ENCODE measurements at places on chromosomes 3 and 15.

DNA sequence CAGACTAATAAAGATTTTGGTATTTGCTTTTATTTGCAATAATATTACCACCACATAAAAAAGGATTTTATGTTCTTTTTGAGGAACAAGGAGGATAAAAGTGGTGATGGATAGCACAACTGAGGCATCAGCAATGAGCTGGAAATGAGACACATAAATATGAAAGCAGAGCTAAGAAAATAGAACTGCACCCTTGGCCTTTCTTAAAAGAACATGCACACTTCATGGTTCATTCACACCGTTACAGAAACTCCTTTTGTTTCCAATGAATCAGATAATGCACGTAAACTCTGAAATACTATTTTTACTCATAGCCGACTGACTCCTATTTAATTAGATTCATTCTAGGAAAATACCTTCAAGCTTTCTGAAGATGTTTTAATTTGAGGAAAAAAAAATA, 19.9 kb upstream of the DPH6 start:
- DNase-seq, result no peak

DNA sequence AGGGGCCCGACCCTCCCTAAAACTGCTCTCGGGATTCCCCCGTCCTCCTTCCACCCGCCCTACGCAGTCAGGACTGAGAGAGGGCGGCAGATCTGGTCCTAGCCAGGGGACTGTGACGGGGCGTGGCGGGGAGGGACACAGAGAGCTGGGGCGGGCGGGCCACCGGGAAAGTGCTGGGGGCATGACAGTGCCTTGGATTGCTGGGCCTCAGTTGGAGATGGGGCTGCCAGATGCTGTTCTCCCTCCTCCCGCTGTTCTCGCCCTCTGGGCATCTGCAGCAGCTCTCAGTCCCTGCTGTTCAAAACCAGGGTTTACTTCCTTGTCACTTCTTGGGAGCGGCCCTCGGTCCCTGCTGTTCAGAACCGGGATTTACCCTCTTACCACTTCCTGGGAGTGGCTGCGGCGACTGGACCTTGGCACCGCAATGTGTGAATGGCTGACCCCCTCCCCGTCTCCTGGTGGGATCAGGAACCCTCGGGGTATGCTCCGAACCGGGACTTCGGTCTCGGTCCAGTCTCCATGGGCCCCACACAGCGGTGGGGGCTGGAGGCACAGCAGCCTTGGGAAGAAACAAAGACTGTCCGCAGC, 1.8 kb upstream of the RPP25 start:
- no peak for DNase-seq

GRCh38 chr3:59502806-59503205, 453.0 kb upstream of the CFAP20DC start:
- peak; percentile 52 for DNase-seq

DNA sequence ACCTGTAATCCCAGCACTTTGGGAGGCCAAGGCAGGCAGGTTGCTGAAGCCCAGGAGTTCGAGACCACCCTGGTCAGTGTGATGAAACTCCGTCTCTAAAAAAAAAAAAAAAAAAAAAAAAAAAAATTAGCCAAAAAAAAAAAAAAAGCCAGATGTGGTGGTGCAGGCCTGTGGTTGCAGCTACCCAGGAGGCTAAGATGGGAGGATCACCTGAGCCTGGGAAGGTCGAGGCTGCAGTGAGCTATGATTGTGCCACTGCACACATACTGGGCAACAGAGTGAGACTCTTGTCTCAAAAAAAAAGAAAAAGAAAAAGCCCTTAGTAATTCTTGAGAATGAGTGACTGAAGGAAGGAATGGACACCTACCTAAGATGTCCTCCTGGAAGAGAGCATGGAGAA, 105.1 kb downstream of the VGLL4 start:
- DNase-seq, result no peak

DNA sequence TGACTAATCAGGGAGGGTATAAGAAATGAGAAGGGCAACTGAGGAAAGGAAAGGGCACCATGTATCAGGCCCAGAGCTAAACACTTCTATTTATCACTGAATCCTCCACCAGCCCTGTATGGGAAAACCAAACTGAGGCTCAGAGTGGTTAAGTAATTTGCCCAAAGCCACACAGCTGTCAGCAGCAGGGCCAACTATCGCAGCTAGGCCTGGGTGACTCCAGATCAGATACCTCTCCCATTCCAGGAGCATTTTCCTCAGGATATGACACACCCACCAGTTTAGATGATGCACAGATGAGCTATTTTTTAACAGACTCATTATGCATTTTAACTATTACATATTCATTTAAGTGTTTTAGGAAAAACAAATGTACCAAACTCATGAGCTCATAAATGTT, 14.5 kb downstream of the NUP210 start:
- DNase-seq, result no peak

- DNase-seq, result no peak
These were observed 888.9 kb downstream of the SQOR start for GRCh38 chr15:46523701-46524100.

DNA sequence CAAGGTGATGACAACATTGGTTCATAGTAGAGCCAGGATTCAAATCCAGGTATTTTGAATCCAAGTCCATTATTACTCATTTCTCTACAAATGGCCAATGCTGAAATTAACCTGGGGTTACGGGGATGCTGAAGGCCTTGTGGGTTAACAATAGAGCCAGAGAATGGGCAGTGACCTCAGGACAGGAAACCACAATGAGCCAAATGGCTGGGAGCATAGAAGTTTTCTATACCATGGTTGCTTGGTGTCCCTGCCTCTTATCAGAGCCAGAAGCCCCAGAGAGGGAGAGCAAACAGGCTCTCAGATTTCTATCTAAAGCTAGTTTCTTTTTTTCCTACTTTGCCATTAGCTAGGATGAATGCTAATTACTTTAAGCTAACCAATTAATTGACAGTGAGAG, 82.3 kb downstream of the TNIK start:
- no peak for DNase-seq

DNA sequence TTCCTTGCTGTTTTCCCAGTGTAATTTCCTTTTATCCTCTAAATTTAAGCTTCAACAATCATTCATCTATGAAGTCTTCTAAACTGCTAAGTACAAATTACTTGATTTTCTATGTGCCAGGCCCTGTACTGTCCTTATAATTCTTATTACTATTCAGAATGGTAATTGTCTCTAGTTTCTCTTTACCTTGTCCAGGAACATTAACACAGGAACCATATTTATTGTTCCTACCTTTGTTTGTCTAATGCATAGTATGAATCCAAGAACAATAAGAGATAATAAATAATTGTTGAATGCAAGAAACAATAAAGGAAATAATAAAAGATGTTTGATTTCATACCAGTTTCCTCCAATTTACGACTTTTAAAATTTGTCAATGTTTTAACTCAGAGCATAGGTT, 1083.2 kb downstream of the ROBO2 start:
- no peak for DNase-seq

DNA sequence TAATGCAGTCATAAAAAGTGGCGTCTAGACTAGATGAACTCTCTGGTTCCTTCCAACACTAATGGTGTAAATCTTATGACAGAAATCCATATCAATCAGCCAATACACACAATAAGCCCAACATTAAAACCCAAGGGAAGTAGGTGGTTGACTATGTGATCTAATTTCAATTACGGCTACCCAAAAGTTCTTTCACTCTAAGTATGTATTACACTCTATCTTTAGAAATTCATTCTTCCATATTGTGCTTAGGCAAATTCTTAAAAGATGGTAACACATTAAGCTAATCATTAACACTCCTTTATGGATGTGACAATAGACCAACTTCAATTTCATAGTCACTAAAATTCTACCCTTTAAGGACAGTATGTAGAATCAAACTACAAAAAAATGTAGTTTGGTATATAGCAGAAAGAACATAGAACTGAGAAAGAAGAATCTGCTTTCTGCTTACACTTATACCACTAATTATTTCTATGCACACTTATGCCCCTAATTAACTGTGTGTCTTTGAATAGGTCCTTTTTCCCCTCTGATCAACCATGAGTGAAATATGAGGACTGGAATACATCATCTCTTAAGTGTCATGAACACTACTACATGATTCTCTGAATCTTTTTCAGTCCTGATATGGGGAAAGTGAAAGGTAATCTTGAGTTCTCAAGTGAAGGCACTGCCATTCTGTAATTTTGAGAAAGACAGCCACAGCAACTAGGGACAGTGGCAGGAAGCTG, 557.6 kb downstream of the IGSF11 start:
- DNase-seq, result no peak

DNA sequence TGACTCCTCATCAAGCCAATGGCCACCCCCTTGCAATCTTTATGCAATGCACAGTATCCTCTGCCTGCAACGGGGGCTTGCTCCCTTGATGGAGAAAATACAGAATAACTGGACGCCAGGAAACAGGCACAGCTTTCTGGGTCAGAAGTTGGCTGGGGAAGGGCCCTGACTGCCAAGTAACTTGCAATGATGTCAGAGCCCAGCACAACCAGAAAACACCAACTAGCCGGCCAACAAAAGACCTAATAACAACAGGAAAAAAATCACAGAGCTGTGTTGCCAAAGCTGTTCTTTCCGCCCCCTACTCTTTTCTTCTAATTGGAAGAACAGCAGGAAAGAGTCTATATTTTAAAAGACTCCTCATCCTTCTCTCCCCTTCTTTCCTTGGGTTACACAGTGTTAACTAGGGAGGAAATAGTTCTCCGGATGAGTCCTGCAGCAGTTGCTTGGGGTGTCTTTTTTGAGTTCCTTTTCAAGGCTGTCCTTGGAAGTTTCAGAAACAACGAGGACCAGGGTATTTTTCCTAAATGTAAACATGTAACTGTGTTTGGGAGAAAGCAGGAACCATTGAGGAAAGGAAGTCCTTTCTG, 1.4 kb upstream of the SEMA6D start:
- DNase-seq, result no peak

- DNase-seq, result no peak
These were observed 93.1 kb upstream of the KBTBD8 start for GRCh38 chr3:66904831-66905493.

GRCh38 chr3:121985846-121986245, 36.2 kb downstream of the ILDR1 start:
- DNase-seq, result no peak

DNA sequence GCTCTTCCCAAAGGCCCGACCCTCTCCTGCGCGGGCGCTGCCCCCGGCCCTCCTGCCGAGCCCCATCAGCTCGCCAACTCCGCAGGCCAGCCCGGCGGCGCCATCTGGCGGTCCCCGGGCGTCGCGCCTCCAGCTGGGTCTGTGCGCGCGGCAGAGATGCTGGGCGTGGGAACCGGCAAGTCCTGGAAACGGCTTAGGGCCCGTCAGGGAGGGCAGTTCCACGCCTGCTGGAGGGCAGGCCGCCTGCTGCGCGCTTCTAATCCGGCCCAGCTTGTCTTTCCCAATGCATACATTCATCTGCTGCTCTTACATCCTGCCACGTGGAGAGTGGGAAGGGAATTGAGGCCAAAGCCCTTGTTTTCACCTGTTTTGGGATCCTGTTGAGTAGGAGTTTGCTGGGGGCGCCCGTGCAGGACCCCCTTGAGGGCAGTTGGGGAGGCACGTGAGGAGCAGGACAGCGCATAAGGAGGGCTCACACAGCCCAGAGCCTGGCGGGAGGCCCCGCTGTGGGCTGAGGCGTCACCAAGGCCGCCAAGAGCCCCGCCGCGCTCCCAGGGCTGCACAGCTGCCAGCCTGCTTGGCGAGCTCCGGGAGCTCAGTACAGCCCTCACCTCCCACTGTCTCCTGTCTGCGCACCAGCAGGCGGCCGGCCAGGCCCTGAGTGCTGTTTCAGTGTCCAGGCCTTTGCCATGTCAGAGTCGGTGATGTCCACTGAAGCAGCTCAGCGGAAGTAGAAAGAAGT, 165.6 kb downstream of the NSMCE3 start:
- DNase-seq, result peak; percentile 65

DNA sequence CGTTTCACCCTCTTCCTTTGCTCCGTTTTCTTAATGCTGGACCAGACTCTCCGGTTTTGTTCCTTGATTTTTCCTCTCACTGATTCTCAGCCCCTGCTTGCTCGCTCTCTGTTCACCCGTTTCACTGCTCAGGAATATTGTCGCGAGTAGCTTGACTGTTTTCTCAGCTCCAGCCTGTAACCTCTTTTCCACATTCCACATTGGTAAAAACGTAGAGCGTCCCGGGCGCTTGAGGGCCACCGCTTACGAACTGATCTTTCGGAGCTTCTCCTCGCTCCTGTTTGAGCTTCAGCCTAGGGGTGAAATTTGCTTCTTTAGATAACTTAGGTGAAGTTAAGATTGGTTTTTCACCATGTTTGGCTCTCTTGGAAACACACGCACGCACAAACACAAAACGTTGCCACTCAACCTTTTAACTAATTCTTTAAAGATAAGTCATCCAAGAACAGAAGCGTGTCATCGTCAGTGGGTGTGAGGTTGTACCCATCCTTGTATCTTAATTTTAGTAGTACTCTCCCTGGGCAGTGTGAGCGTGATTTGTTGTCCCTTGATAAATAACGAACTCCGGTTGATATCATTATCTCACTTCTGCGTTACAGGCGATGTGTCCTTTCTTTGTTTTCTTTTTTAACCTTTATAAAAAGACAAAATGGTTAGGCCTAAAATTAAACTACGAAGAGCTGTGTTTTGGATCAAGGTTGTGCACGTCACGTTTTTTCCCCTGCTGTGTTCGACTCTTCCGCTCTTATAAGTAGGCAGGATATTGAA, 1.0 kb downstream of the PAK2 start:
- peak; percentile 48 for DNase-seq

GRCh38 chr3:47434849-47435248, 40.9 kb downstream of the SCAP start:
- no peak for DNase-seq

- DNase-seq, result no peak
These were observed 619.5 kb upstream of the TBL1XR1 start for GRCh38 chr3:177816667-177817208.

DNA sequence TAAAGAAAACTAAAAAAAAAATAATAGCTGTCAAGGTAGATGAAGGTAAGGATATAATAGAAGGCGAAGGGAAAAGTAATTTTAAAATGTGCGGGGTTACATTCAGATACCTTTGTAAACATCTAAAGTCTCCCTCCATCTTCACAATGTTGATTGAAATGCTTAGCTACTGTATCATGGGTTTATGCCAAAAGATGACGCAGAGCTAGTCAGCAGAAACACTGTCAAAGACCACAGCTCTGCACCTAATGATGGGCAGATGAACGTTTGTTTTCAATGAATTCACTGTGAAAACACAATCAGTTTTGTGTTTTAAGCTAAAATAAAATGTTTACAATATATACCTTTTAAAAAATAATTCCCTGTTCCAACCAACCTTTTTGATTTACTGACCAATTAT, 61.2 kb downstream of the RFTN1 start:
- DNase-seq, result no peak

DNA sequence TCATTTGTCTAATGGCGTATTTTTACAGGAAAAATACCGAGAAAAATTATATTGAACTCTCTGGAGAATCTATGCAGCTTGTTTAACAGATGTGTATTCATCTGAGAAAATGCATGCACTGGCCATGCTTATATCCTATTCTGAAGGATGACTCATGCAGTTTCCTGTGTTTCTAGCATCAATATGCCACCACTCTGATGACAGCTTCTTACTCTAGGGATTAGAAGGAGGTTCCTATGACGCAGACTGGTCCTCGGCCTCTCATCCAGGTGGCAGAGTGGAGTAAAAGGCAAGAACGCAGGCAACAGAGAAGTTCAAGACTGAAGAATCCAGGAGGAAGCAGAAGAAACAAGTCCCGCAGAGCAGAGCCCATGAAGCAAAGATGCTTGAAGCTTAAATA, 910.0 kb upstream of the ROBO1 start:
- no peak for DNase-seq

Measured in stimulated activated CD4-positive, alpha-beta T cell treated with anti-CD3 and anti-CD28 coated beads, Interleukin-4, amount 100 ng/mL, for 4 hours (primary cell).